ENCODE measurements at places on chromosomes 11 and 22.
A peak's percentile ranks its signal among the peaks of the same experiment; 100 is the strongest.

- DNase-seq: no peak
Measured at GRCh38 chr11:107561688-107562087, 3.8 kb downstream of the ALKBH8 start.

- DNase-seq: no peak
Measured at GRCh38 chr22:28931844-28932567, 48.6 kb downstream of the ZNRF3 start.

- DNase-seq: no peak
Measured at GRCh38 chr11:128559496-128560103, 27.8 kb downstream of the ETS1 start.

- no peak for DNase-seq
Measured at GRCh38 chr11:1397146-1397861, 7.6 kb downstream of the BRSK2 start.

DNA sequence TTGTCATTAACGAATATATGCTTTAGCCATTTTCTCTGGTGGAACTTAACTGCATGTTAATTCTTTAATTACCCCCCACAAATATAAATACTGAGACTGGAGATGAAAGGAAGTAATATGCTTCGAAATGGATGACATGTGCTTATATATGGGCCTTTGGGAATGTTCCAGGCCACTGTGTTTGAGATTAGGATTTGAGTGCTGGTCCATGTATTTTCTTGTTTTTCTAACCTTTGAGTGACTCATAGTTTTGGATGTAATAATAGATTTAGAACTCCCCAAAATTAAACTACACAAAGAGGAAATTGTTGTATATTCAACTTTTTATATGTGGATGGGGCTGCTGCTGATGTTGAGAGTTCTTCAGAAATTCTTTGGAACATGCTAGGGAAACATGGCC lies 54.2 kb downstream of the EXT2 start:
- DNase-seq: no peak

- DNase-seq: no peak
Measured at GRCh38 chr11:68370211-68371111, 58.1 kb downstream of the LRP5 start.

GRCh38 chr11:133508468-133508867 lies 23.8 kb downstream of the OPCML start:
- DNase-seq: no peak

DNA sequence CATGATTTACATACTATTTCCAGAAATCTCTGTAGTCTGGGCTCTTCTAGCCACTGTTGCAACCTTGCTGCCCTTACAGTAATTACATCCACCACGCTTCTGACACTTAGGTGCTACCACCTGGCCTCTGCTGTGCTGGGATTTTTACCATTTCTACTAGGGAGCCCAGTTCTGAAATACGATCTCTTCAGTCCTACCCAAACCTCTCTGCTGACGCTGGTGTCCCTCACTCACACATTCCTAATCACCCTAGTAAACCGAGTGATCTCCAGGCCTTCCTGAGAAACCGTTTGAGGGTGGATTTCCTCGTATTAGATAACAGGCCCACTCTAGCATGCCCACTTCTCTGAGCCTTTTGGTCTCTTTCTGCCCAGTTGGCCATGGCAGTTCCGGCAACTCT lies 588.9 kb upstream of the CADM1 start:
- DNase-seq: no peak

DNA sequence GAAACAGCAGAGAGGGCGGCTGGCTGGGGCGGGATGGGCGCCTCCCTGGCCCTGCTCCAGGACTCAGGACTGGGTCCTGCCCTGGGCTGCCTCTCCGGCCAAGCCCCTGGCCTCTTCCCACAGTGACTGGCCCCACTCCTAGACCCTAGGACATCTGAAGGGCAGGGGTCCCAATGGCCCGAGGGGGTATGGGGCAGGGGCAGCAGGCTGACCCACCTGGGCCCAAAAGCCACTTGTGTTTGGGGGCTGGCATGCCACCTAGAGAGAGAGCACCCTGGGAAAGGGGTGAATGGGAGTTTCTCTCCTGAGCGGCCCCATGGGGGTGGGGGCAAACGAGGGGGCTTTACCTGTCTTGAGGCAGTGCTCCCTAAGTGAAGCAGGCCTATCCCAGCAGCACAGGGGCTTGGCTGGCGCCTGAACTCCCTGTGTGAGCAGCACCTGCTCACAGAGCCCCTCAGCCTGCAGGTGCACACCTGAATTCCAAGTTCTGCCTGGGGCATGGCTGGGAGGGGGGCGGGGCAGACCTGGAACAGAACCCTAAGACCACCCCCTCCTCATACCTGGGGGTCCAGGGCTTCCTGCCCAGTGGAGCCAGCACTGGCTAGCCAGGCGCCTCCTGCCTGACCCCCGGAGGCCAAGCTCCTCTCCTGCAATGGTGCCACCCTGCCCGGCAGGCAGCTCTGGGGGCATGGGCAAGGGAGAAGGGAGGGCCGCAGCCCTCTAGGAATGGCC lies 16.9 kb downstream of the DUSP8 start:
- DNase-seq: no peak

DNA sequence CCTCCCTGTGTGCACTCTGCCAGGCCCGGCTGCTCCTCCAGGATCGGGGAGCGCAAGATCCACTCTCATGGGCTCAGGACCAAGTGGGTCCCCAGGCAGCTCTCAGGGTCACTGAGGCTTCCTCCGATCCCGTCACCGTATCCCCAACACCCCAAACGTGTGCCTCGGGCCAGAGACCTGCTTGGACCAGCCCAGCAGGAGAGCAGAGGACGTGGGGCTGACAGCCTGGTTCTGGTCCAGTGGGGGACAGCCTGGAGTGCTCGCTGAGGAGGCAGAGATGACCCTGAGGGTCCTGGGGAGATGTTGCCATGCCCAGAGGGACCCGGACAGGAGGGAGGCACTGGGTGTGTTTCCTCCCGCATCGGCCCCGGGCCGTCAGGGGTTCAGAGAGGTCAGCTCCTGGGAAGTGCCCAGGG lies 1402.6 kb downstream of the BRD1 start:
- no peak for DNase-seq

- DNase-seq: no peak
Measured at GRCh38 chr11:100687630-100688395, 725 bp downstream of the ARHGAP42 start.

- DNase-seq: no peak
Measured at GRCh38 chr22:38837414-38837928, 6.4 kb downstream of the NPTXR start.

DNA sequence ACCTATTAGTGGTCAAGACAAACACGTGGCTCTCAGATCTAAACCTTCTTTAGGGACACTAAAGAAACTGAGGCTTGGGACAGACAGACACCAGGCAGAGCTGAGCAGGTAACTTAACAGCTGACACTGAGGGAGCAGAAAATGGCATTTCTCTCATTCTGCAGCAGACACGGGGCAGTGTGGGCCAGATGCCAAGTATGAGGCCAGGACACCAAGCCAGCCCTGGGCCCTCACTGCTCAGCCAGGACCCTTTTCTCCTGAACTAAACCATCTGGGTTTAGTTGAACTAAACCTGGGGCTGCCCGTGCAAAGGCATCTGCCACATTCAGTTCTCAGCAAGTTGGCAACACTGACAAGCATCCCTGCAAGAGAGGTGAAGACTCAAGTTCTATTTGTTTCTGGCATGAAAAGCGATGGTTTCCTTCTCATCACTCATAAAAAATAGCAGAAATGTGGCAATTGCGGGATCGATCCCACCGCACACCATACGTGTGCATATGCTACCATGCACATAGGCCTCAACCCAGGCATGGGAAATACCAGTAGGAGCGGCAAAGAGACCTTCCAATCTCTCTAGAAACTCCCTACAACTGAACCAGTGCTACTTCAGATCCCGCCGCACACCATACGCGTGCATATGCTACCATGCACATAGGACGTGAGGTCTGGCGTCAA lies 100.1 kb upstream of the BID start:
- no peak for DNase-seq

DNA sequence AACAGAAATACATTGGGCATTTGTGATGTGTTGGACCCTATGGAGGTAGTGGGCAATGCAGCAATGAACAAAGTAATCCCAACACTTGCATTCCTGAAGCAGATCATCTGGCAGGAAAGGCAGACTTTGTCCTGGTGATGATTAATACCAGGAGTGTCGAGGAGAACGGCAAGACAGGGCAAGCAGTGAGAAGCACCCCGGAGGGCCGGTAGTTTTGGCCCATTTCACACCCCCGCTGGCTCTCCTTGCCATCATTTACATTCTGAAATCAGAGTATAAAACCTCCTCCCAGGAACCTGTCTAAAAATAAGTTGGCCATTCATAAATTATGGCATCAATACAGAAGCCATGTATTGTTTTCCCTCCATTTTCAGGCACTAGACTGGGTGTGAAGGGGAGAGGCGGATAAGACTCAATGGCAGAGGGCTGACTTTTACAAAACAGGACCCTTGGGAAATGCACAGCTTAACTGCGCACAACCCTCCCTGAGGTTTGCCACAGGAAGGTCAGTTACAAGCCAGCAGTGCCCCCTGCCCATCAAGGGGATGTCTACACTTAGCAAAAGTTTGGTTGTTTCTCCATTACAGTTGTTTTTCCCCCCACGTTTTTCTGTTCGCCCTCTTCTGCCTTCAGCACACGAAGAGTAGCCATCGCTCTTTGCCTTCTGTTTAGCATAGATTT lies 55.6 kb downstream of the OPCML start:
- DNase-seq: no peak

- no peak for DNase-seq
Measured at GRCh38 chr11:122879785-122880184, 2.8 kb upstream of the JHY start.

- DNase-seq: no peak
Measured at GRCh38 chr11:36116161-36116560, 172.3 kb downstream of the LDLRAD3 start.

GRCh38 chr11:35683728-35684339 lies 21.3 kb downstream of the TRIM44 start:
- no peak for DNase-seq

GRCh38 chr11:99632969-99633368 lies 612.2 kb downstream of the CNTN5 start:
- DNase-seq: no peak

GRCh38 chr11:122383186-122383585 lies 267.2 kb upstream of the BLID start:
- no peak for DNase-seq

GRCh38 chr11:10453261-10453660 lies 1.8 kb upstream of the AMPD3 start:
- DNase-seq: no peak

DNA sequence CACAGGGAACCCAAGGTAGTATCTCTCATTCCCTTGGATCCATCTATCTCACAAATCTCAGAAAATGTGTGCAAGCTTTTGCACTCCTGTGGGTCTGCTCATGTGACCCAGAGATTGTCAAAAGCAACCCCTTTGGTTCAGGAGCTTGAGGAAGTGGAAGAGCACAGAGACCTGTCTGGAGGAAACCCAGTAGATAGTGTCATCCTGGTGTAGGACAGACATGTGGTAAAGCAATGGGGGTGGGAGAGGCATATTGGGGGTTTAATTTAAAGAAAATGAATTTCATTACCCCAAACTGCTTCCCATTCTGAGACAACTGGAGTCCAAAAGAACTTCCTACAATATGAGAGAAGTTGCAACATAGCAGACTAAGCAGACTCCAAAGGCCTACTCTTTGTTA lies 5.8 kb upstream of the MS4A14 start:
- DNase-seq: no peak

DNA sequence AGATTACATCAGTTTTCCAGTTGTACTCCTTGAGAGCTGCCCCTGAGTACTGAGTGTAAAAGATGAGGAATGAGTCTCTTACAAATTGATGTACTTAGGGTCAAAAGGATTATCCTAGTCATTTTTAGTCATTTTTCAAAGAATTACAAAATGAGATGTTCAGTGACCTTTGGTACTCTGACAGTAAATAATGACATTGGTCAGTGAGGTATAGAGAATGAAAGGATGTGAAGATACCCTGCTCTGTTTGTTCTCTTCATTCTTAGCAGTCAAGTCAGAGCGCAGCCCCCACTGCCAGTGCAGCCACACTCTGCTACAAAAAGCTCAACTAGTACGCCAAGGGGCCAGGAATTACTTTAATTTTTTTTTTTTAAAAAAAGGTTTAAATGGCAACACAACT lies 4.1 kb upstream of the ESAM start:
- DNase-seq: no peak

GRCh38 chr11:78784321-78785061 lies 209.8 kb upstream of the NARS2 start:
- no peak for DNase-seq

- no peak for DNase-seq
Measured at GRCh38 chr22:37547251-37547741, 13.0 kb upstream of the CDC42EP1 start.

DNA sequence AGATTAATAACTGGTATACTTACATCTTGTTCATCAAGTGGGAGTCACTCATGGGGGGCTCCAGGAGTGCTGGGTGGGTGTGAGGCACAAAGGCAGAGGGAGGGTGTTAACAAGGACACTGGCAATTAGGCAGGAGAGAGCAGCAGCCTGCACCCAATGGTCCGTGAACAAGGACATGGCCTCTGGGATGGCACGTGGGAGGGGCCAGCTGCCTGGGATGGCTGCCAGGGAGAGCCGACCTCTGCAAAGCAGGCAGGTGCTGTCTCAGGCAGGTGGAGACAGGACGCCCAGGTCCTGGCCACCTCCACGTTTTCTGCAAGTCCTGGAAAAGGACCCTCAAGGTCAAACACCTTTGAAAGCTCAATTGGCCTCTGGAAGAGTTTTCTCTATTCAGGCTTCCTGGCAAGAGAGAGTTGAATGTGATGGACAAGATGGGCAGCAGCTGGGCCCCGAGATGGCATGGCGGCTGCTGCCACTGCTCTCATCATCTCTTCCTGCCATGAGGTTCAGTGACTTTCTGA lies 257.1 kb downstream of the BUD13 start:
- DNase-seq: no peak

DNA sequence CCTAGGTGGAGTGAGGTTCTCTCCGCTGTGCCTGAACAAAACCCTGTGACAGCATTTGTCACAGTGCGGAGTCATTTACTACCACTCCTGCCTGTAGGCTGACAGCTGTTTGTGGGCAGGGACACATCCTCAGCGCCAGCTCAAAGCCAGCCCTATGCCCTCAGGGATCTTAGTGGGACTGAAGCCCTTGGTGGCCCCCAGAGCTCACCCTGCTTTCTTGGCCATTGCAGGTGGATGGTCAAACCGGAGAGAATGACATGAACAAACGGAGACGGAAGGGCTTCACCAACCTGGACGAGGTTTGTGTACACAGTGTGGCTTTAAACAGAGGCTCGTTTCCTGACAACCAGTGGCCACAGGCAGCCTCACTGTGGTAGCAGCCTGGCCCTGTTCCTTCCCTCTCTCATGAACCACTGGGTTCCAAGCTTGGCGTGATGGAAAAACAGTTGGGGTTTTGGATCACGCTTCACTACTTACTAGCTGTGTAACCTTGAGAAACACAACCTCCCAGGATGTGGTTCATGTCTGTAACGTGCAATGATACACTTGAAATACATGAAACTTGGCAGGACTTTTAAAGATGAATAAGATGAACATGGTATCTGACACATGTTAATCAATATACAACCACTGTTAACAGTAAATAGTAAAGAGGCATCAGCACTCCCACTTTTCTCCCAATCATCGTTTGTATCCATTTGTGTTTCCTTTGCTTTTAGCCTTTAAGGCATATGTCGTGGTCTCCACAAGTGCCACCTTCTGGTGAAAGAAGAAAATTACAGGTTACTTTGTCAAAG lies 125.8 kb downstream of the MICAL2 start:
- DNase-seq: peak; percentile 5

All from activated T-helper 1 cell treated with anti-CD3 and anti-CD28 coated beads, Interleukin-2, amount 50 U/mL, for 16 hours (primary cell).